ENCODE measurements at places on chromosomes 7 and 10. TPM values are rescaled to one million over a fixed set of nuclear protein-coding genes. Genes with fewer than 3 reads are reported as not detected.

The OR2A7 gene
- total RNA-seq, result not detected

DNA sequence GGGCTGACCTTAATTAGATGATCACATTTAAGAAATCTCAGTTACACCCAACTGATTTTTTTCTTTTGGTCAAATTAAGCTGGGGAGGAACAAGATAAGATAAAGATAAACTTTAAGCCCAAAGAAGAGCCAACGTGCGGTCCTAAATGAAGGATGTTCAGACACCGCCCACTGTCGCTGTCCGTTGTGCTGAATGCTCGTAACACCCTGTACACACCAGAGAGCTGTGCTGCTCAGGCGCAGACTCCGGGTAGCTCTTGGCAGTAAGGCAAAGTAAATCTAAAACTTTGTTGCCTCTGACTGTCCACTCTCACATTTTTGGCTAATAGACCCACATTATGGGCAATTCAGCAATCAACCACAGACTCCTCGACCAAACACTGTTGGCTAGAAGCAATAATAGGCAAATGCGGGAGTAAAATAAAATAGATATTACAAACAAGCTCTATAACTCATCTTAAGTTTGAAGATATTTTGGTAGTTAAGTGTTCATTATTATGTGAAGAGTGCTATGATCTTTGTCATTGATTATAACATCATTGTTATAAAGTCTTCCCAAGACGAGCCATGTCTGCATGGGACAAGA, 57.1 kb downstream of the PLPP4 start:
- no peak for DNase-seq

GRCh38 chr7:50696810-50697582, 85.7 kb downstream of the GRB10 start:
- no peak for DNase-seq

DNA sequence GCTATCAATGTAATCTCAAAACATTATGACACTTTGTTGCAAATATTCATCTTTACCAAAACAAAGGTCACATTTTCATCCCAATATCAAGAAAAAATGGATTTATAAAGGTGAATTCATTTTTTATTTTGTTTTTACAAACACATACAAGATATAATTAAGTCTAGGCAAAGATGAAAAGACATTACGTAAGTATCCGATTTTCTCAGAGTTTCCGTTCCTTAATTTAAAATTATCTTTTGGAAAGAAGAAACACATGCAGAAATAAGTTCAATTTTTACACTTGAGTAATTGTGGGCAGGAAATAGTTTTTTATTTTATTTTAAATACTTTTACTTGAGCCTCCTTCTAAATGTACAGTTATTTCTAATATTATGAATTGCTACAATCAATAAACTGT, 24.6 kb downstream of the RTKN2 start:
- no peak for DNase-seq

- DNase-seq, result peak; percentile 75
Observed at GRCh38 chr10:23343591-23344240, 881 bp downstream of the C10orf67 start.

The DEPP1 gene
- total RNA-seq, result 60.3 TPM

GRCh38 chr10:120943542-120943941, 92.4 kb downstream of the WDR11 start:
- no peak for DNase-seq

- DNase-seq, result no peak
Observed at GRCh38 chr10:61835069-61835945, 66.2 kb upstream of the ARID5B start.

The IFIT1 gene
- total RNA-seq, result 36.5 TPM

DNA sequence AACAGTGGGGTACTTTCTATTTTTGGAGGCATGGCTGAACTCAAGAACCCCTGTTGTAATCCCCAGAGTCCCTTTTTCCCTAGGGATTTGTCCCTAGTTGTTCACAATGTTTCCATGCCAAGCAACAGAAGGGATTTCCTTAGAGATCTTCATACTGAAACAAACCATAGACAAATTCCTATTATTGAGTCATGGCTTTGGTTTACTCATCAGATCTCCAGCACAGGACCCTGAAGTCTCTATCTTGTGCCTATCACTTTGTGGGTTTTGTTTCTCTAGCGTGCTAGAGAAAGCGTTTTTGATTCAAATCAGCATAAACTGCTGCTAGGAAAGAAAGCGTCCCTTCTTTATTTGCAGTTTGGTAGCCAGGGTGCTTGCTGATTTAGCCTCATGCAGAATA, 165.0 kb downstream of the BAMBI start:
- no peak for DNase-seq

The EGR2 gene
- 0.79 TPM for total RNA-seq

DNA sequence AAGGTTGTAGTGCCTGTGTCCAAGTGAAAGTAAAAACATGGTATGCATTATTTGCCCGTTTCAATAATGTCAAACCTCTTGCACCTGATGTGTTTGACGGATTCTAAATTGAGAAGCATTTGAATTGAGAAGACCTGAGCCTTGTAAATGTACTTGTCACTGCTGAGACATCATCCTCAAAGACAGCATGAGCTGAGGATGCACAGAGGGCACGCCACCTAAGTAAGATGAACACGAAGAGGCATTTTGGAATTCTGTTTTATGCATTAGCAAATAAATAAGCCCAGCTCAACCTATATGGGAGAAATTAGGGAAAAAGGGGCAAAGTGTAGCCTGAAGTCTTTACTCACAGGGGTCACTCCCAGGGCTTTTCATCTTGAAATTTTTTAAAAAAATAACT, 73.8 kb upstream of the SORCS1 start:
- no peak for DNase-seq

DNA sequence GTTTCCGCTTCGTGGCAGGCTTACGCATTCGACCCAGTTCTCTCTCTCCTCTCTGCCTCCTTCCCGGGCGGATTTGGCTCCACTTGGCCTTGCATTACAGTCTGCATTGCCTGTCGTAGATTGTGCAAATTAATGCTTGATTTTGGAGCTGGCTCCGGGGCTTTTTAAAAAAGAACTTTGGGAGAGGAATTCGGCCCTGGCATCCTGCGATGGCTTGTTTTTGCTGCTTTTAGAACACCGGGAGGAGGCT, 767 bp downstream of the EIF4EBP2 start:
- DNase-seq, result no peak

The IGFBP1 gene
- total RNA-seq, result 0.43 TPM

The POM121L12 gene
- not detected for total RNA-seq

The WNT8B gene
- total RNA-seq, result not detected

DNA sequence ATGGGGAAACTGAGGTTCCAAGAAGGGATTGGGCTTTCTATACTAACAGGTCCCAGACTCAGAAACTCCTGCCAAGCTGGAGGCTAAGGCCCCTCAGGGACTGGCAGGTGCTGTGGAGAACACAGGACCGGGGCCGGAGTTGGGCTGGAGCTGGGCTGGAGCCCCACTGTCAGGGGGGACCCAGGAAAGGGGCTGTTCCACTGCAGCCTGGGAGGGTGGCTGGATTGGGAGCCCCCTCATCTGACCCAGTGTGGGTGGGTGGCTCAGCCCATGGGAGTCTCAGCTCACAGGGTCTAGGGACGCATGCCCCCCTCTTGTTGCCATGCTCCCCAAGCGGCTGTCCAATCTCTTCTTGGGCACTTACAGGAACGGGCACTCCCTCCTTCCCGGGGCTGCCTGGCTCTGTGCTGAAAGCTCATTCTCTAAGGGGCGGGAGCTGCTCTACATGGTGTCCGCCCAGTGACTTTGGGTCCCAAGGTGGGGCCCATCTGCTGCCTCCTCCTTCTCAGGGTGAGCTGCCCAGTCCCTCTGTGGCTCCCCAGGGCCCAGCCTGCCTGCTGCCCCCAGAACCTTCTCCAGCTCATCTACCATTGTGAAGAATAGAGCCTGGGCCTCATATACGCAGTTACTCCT, 126.5 kb downstream of the MYL10 start:
- DNase-seq, result no peak

The SLC35G1 gene
- 2.1 TPM for total RNA-seq

Data from dorsolateral prefrontal cortex (tissue), 122 donors.